ENCODE measurements at places on chromosomes 13 and 19.

DNA sequence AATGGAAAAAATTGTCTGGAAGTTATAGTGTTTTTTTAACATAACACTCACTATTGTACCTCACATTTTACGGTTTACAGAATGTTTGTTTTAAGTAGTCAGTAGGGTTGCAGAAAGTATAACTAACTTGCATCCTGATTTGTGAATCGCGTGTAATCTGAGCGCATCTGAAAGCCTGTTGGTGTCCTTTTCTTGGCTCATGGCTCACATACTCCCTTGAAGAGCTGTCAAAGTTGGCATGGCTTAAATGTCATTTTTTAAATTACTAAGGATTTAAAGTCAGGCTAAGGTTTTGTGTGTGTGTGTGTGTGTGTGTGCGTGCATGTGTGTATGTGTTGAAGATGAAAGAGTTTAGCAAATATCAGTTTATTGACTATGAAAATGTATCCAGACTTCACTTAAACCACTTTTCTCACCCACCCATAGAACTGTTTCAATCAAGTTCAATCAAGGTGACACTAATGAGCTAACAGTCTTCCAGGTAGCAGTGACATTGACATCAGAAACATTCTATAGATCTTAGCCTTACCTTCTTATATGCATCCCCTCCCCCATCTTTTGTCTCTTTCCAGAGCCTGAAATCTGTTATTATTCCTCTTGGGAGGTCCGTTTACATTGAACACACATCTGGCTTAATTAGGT is 480.4 kb upstream of the SGCG start:
- DNase-seq, result no peak

DNA sequence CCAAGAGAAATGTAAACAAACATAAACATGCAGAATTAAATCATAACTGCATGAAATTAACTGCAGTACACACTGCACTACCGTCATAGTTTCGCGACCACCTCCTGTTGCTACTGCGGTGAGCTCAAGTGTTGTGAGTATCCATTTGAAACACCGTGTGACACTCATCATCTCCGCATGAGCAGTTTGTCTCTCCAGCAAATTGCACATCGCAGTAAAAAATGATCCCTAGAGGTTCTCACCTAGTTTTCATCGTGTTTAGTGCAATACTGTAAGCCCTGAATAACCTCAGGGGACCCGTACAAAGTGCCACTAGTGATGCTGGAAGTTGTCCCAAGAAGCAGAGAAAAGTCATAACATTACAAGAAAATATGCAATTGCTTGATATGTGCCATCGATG is 147.7 kb downstream of the DPF1 start:
- DNase-seq, result no peak

DNA sequence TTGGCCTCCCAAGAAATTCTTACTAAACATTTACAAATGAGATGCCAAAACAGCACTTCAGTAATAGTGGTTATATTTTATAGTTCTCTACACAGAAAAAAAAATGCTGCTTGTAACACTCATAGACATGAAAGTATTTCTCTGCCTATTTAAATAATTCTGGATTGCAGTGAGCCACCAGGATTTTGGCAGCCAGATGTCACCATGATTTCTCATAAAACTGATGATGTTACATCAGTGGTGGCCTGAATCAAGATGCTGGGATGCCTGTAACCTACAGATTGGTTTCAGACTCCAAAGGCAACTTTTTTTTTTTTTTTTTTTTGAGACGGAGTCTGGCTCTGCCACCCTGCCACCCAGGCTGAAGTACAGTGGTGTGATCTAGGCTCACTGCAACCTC is 2.7 kb upstream of the CAPS start:
- DNase-seq, result no peak

DNA sequence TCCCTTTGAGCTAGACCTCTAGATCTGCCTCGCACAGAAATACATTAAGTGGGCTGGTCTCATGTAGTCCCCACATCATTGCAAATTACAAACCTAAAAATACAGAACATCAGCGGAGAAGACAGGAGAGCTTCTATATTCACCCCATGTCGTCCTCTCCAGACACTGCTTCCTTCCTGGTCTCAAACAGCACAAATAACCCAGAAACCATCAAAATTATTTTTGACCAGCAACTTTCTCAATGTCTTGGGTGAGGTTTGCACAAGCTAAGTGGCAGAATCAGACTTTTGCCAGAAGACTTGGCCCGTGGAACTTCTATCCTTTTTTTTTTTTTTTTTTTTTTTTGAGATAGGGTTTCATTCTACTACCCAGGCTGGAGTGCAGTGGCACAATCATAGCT is 28.2 kb downstream of the CLEC17A start:
- DNase-seq, result no peak

GRCh38 chr19:32253683-32254508 is 91.5 kb upstream of the ZNF507 start:
- DNase-seq, result no peak

- no peak for DNase-seq
These were observed 51.6 kb upstream of the F7 start for GRCh38 chr13:113053801-113054604.

DNA sequence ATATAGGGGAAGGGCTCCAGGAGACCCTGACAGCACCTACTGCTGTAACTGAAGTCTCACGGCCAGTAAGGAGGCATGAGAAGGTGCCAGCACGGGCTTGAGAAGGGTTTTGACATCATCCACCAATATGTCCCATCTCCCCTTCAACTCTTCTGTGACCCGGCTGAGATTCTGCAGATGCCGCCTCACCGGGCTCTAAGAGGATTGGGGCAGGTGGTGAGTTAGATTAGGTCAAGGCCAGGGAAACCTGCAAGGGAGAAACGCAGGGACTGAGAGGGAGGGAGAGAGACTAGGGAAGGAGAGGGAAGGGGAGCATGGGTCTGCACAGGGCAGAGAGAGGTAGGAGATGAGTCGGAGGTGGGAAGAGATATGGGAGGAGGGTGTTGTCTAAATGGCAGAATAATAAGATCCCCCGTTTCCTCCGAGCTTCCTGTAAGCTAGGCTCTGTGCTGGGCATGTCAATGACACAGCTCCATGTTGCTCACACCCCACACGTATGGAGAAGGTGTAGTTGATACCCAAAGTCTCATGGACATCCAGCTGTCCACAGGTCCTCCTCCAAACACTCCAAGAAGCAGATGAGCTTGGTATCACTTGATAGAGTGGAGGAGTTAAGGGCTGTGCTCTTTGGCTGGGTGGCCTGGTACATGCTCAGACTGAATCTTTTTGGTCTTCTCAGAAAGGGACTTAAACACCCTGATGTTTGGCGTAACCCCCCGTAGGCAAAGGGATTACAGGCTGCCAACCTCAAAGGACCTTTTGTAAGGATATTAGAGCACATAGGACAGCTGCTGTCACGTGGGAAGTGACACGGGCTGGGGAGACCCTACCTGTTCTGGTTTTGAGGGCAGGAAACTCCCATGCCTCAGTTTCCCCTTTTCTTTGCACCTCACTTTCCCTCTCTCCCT is 6.1 kb downstream of the TPRX1 start:
- DNase-seq, result no peak

DNA sequence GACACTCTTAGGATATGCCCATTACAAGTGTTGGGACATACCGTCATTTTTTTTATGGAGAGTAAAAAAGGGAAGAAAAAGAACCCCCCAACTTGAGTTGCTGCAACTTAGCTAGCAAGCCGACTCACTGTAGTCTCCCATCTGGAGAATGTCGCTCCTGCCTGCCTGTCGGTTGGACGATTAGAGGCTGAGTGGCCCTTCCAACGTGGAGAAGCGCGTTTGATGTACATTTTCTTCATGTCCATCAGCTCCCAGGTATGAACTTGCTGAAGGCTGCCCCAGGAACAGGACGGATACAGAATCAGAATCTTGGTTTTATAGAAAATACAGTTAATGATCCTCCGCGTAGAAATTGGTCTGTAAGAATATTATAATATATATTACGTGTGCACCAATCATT is 189.0 kb upstream of the SOX1 start:
- DNase-seq, result no peak

DNA sequence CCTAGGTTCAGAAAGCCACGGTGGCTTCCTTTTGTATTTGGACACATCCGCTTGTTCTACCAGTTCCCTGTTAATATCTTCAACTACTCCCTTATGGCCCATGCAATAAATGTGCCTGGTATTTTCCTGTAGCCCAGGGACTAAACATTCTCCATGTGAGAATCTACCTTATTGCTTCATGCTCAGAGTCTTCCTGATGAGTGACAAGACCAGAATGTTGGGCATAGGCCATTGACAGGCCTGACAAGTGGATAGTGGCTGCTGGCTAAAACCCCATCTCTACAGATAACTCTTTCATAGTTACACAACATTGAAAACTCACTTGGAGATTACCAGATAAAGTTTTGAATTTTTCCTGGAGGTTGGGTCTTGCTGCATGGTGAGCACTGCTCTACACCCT is 449.9 kb downstream of the HS6ST3 start:
- no peak for DNase-seq

DNA sequence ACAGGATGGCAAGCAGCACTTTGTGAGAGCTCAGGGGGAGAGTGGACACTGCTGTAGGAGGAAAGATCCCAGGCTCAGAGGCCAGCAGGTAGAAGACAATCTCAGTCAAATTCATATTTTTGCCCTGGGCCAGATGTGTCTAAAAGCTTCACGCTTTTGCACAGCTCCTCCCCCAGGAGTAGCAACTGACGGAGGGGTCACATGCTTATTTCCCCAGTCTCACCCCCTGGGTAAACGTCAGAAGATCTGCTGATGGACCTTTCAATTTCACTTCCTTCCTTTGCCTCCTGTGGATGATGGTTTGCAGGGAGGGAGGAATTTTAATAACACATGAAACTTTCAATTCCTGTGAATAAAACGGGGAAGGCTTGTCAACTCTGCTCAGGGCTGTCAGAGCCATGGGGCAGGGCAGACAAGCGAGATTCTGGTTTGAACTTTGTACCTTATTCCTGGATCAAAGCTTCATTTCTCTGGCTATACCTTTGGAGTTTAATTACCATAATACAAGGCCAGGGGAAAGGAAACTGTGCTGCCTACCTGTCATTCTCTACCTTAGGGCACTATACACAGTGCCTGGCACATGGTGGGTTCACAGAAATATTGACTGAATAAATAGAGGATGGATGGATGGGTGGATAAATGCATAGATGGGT is 41.0 kb downstream of the POU4F1 start:
- no peak for DNase-seq

DNA sequence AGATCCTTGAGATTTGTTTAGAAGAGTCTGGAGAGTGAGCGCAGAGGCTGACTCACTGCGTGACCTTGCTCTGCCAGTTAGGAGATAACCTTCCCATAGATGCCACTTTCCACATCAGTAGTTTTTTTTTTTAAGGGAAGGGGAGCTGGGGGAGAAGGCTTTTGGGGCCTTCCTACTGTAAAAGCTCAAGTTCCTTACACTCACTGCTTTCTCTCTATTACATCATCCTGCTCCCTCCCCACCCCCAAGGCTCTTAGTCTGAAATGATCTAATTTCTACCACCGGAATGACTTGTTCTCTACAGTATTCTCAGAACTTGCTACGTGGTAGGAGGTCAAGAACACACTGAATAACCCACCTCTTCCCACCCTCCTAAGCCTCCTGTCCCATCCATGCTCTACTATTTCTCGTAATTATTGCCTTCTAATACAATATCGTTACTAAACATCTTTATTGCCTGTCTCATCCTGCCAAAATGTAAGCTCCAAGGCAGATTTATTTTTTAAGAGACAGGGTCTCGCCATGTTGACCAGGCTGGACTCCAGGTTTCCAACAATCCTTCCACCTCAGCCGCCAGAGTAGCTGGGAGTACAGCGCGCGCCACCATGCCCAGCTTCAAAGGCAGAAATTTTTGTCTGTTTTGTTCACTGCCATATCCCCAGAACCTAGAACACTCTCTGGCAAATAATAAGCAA is 1.2 kb downstream of the LONP1 start:
- DNase-seq, result peak; percentile 30

DNA sequence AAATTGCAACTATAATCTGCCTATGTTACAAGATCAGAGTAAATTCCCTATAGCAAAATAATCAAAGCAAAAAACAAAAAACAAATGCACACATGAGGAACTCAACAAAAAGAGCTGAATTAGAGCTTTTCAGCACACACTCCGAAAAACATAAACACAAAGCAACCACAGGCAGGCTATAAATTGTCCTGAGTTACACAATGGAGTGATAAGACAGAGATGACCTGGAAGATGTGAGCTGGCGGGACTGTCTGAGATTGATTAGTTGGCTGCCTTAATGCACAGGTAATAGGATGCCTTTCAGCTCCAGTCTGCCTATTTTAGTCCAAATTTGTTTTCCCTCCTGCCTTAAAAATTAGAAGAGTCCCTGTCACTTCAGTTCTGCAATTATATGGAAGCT is 159.0 kb upstream of the FNDC3A start:
- DNase-seq, result no peak

DNA sequence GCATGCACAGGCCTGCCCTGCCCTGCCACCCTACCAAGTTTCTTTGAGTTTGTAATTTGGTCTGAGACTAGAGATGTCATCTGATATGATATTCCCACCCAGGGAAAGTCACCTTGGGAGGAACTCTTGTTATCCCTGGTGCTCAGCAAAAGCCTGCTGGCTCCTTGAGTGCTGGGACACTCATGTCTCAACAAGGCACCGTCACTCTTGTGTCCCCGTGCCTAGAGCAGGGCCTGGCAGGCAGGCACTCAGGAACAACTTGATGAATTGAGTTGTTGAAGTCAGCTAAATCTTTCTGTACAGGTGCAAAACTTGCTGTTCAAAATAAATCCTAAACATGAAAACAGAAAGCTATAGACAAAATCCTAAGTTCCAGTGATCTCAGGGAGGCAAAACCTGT is 345.4 kb downstream of the KCNRG start:
- no peak for DNase-seq

GRCh38 chr19:49301165-49301865 is 23.7 kb downstream of the SLC6A16 start:
- peak; percentile 36 for DNase-seq

DNA sequence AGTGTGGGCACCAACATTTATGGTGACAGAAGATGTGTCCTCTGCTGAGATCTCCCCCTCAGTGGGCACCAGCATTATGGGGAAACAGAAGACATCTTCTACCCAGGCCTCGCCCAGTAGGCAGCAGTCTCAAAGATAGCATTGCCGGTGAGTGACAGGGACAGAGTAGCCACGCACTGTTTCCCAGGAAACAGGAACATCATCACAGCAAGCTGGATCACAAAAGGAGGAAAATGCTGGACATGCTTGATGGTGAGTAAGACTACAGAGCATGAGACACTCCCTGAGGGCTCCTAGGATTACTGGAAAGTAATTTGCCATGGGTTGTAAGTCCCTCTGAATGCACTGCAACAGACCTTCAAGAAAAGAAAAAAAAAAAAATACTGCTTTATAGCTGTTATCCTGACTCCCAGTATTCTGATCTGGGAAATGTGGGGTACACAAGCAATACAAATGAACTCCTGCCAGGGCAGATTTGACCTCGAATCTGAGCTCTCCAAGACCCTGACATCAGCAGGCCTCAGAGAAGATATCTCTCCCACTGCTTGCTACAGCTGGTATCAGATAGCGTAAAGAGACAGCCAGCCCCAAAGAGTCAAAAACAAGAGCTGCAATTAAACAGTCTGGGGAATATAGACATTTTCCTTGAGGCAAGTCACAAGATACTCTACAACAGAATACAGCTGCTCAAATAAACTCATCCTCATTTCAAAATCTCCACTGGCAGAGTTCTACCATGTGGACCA is 180.4 kb downstream of the RBM26 start:
- DNase-seq, result no peak
